Stimulated activated CD4-positive, alpha-beta T cell treated with anti-CD3 and anti-CD28 coated beads, Interleukin-2, amount 100 ng/mL, for 4 hours (primary cell): ENCODE measurements at places on chromosomes 7 and 10.

DNA sequence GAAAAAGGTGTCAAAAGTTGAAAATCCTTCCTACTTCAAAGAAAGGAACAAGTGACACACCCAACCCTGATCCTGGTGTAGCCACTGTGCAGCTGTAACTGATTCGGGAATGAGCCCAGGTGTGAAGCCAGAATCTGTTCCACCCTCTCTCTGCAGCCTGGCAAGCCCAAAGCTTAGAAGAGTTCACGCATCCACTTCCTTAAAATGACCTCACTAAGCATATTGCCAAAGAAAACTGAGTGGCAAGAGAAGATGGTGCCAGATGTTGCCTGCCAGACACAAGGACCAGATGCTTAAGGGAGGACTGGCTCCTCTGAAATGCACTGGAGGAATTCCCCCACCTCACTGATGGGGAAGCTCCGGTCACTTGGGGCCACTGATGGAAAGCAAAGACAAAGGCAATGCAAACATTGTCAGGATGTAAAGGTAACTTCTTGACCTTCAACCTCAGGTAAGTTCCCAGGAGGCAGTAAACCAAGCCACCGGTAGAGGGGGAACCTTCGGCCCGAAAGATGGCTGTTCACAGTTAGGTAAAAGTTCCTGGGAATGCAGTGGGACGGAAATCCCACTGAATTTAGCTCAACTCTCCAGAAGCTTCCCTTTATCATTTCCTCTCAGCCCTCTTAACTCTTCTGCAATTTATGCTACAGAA lies 554.9 kb downstream of the KCNMA1 start:
- DNase-seq: no peak

DNA sequence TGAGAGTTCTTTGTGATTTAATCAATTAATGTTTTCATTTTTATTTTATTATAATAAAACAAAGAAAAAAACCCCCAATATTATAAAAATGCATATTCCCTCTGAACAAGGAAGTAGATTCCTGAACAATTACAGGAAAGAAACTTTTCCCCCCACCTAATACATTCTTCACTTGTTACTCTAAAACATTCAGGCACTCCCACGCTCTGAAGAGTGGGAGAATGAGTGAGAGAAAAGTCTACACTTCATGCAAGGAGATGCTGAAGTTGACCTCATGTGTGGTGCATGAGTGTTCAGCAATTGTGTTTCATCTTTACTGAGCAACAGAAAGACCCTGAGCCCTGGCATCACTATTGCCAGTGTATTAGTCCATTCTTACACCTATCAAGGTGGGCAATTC lies 244.2 kb upstream of the IGFBP3 start:
- DNase-seq: no peak

- DNase-seq: no peak
Observed at GRCh38 chr7:20541608-20542349, 73.7 kb upstream of the ABCB5 start.

GRCh38 chr7:43392638-43393330 lies 190.1 kb upstream of the STK17A start:
- DNase-seq: no peak

- DNase-seq: no peak
Observed at GRCh38 chr7:11216276-11216675, 242.6 kb downstream of the PHF14 start.
